ENCODE measurements at places on chromosomes 13 and 19. TPM values are rescaled to one million over a fixed set of nuclear protein-coding genes. Genes with fewer than 3 reads are reported as not detected.

ATP8B3 gene
- 28.5 TPM for total RNA-seq

CPAMD8 gene
- total RNA-seq, result 1.3 TPM

SERPINE3 gene
- total RNA-seq, result not detected

CRLF1 gene
- total RNA-seq, result not detected

FAAP24 gene
- 8.7 TPM for total RNA-seq

PMIS2 gene
- not detected for total RNA-seq

KLK4 gene
- not detected for total RNA-seq

PCSK4 gene
- total RNA-seq, result 2.2 TPM

OR7D2 gene
- 0.95 TPM for total RNA-seq

SBSN gene
- not detected for total RNA-seq

RPS5 gene
- total RNA-seq, result 1,068 TPM

DEDD2 gene
- total RNA-seq, result 40.4 TPM

CALR3 gene
- total RNA-seq, result not detected

YJEFN3 gene
- total RNA-seq, result 9.5 TPM

ZNF534 gene
- total RNA-seq, result not detected

LMTK3 gene
- total RNA-seq, result 3.4 TPM

CLDN10 gene
- not detected for total RNA-seq
